ENCODE measurements at places on chromosomes 4 and X. TPM values are rescaled to one million over a fixed set of nuclear protein-coding genes. Genes with fewer than 3 reads are reported as not detected.

The CT45A3 gene
- not detected for total RNA-seq

The IDUA gene
- 38.9 TPM for total RNA-seq

The AKAP14 gene
- not detected for total RNA-seq

The GUCY1A1 gene
- total RNA-seq: not detected

The CXCR3 gene
- 163 TPM for total RNA-seq

The NPNT gene
- not detected for total RNA-seq

The PRKG2 gene
- total RNA-seq: 0.27 TPM

The FRMD7 gene
- not detected for total RNA-seq

The SORBS2 gene
- total RNA-seq: not detected

The SLC26A1 gene
- total RNA-seq: 0.34 TPM

The LNX1 gene
- not detected for total RNA-seq
